MM.1S (cell line): ENCODE measurements at places on chromosomes 6 and 20.

DNA sequence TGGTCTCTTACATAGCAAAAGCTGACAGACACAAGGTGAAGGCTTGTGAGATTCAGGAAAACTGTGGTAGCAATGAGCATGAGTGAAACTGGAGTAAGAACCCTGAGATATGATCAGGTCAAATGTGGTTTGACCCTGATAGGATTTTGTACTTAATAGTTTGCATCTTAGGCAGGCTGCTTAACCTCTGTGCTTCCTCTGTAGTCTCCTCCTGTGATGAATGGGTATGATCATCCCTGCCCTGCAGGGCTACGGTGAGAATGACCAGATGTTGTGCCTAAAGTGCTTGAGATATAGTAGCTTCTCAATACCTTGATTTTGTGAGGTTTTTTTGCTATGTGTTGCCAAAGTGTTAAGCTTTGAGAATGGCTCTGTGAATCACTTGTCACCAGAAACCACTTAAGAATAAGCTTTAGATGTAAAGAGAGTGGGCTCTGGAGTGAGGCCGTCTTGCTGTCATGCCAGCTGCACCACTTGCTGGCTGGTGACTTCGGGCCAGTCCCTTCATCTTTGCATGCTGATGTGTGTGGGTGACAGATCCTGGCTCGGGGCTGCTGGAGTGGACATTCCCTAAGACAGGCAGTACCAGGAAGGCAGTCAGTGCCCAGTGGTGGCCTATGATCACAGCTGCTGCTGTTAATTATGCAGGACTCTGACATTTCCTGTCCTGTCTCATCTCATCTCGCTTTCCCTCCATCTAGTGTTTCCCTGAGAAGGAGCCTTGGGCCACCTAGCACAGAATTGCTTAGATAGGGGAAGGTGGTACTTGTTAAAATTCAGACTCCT is 254.7 kb downstream of the NFATC2 start:
- no peak for DNase-seq

DNA sequence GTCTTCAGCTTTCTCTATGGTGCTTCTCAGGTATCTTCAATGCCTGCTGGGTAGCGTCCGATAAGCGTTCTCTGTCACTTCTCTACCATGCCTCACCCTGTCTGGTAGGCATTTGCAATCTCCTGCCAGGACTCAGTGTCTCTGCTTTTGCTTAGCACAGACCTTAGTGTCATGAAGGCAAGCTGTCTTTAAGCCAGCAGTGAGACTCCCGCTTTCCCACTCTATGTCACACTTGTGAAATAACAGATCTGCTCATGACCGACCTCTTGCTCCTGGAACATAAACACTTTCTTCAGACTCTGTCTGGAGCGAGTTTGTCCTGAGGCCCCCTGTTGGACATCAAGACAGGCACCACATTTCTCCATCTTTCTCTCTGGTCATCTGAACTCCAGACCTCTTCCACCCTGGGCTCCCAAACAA is 17.0 kb downstream of the ADGRB3 start:
- DNase-seq, result no peak

- no peak for DNase-seq
Measured at GRCh38 chr6:33329058-33329457, 11.5 kb upstream of the ZBTB22 start.

DNA sequence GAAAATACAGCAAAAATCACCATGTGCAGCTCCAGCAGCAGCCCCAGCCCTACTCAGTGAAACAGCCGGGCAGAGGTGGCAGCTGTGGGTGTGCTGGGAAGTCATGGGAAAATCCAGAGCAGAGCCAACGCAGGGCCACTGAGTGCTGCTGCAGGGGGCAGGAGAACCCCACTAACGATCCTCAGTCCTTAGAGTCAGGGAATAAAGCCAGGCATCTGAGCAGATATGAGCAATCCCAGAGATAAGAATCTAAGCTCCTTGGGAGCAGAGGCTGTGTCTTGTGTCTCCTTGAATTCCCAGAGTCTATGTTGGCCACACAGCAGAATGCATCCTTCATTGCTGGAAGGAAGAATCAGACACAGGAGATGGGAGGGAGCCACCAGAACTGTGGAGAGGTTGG is 493.1 kb upstream of the MAP3K7 start:
- DNase-seq, result no peak

- no peak for DNase-seq
Measured at GRCh38 chr6:130105996-130106704, 87.8 kb downstream of the L3MBTL3 start.

- no peak for DNase-seq
Measured at GRCh38 chr20:19256085-19256484, 43.6 kb downstream of the SLC24A3 start.

GRCh38 chr6:119027465-119027864 is 51.0 kb downstream of the FAM184A start:
- no peak for DNase-seq

- no peak for DNase-seq
Measured at GRCh38 chr6:157438611-157439111, 57.7 kb downstream of the ZDHHC14 start.

DNA sequence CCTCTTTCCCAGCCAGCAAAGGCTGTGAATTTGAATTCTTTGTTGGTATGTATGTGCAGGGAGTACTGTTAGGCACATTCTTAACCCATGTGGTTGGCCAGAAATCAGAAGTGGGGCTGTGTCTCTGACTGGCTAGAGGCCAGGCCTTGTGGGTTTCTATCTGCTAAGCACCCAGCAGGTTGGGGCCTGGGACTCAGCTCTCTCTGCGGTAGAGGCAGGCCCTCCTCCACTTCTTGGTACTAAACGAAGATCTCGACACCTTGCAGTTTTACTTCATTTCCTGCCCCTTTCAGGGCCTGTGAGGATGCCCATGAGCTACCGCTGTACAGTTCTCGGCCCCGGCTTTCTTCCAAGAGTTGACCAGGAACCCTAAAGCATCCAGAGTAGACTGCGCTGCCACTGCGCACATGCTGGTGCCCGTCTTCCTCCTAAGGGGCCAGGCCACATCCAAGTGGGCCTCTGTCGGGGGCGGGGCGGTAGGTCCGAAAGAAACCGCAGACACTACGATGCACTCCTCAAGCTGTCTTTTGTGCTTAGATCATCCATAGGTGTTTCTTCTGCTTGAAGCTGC is 51.1 kb downstream of the TCP11 start:
- no peak for DNase-seq

GRCh38 chr6:113843500-113844073 is 13.6 kb upstream of the MARCKS start:
- DNase-seq, result no peak
